Right ventricle myocardium inferior (tissue), 1 donor: ENCODE measurements at places on chromosomes 1 and 21. TPM values are rescaled to one million over a fixed set of nuclear protein-coding genes. Genes with fewer than 3 reads are reported as not detected.

Gene EDN2
- not detected for total RNA-seq

Gene KRTAP10-6
- not detected for total RNA-seq

Gene SPRR1A
- total RNA-seq: not detected

Gene MORN1
- total RNA-seq: 4.9 TPM

Gene SLAMF6
- total RNA-seq: 0.46 TPM

Gene ADAM15
- total RNA-seq: 101 TPM
